ENCODE measurements at places on chromosomes 12 and 14.

GRCh38 chr14:100305324-100306100, 732 bp downstream of the SLC25A29 start:
- DNase-seq = no peak

DNA sequence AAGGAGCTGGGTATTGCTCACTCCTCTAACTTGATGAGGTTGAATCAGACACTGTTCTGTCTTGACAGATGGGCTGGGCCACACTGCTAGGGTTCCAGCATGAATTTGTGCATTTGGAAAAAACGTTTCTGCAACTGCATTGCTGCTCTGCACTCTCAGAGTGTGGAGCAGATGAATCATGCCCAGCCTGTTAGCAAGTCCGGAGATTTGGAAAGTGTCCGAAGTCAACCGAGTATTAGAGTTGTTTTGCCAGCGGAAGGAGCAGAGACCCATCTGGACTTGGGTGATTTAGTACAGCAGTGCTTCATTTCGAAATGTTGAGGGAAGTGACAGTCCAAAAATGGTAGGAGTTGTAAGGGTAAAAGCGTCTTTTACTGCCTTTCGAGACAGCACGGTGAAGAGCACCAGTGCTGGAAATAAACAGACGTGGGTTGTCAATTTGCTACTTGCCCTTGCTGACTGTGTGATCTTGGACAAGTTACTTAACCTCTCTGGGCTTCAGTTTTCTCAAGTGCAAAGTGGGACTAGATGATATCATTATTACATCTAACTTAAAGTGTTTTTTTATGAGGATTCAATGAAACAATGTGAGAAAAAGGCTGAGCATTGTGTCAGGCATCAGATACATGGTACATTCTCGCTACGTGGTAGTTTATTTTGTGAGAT, 139.5 kb downstream of the CHST11 start:
- no peak for DNase-seq

GRCh38 chr12:118259079-118259478, 113.6 kb downstream of the TAOK3 start:
- no peak for DNase-seq

- DNase-seq = no peak
Observed at GRCh38 chr12:118714051-118714460, 267.3 kb upstream of the SRRM4 start.

DNA sequence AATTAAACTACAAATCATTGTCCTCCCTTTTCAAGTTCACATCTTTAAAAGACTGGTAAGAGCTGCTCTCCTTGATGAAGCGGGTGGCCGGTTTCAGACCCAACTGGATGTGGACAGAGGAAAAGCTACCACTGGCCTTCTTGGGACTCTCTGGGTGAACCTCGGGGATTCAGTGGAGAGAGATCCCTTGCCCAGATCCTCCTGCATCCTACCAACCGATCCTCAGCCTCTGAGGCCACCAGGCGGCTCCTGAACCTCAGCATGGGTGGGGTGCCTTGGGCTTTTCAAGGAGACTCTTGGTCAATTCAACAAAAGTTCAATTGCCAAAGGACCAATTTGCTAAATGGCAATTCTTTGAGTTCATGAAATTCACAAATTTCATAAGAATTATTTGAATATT, 84.5 kb downstream of the ZFP36L1 start:
- DNase-seq = no peak

Measured in activated CD4-positive, alpha-beta T cell treated with anti-CD3 and anti-CD28 coated beads, Interleukin-2, amount 50 U/mL, for 24 hours (primary cell).